Activated naive CD8-positive, alpha-beta T cell treated with anti-CD3 and anti-CD28 coated beads, Interleukin-2, amount 50 U/mL, for 24 hours (primary cell): ENCODE measurements at places on chromosomes 5 and 9.
A peak's percentile ranks its signal among the peaks of the same experiment; 100 is the strongest.

DNA sequence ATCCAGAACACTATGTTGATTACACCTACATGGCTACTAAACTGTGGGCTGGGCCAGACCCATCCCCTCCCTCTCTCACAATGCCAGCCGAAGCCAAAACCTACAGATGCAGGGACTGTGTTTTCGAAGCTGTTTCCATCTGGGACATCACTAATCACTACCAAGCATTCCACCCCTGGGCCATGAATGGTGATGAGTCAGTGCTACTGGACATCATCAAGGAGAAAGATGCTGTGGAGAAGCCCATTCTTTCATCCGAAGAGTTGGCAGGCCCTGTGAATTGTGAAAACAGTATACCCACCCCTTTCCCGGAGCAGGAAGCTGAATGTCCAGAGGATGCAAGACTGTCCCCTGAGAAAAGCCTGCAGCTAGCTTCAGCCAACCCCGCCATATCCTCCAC, 65.0 kb downstream of the ZNF462 start:
- no peak for DNase-seq

- no peak for DNase-seq
Measured at GRCh38 chr5:67178085-67178484, 18.5 kb downstream of the CD180 start.

GRCh38 chr9:135300346-135301141, 179.0 kb upstream of the PPP1R26 start:
- no peak for DNase-seq

DNA sequence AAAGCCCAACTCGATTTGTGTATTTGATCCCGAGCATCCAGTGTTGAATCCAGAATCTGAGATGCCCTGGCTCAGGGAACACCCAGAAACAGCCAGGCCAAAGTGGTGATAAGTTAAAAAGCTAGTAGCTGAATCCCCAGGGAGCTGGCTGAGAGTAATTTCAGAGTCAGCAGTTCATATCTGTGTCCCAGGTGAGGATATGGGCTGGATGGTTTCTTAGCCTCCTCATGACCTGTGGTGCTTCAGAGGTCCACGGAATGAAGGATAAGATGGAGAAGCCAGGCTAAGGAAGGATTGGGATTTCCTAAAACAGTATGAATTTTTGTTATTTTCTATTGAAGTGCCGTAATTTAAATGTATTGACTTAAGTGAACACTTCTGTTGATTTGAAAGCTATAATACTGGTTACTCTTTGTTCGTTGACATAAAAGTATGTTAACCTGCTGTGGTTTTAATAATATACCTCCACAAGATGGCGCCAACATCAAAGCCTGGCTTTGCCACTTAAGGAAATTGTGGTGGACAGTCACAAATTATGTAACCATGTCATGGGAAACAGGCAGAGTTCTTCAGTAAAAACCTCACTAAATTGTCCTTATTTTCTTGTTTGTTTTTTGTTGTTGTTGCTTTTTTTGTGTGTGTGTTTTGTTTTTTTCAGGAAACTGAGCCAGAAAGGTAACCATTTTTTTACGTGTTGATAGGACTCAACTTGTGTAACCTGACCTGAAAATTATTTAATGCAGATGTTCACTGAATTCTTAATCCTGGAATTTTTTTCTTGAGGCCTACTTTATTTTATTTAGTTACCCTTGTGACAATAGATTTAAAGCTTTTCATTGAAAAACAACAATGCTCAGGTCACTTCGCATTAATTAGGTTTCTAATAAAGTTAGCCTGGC, 11.4 kb downstream of the MTAP start:
- peak; percentile 41 for DNase-seq

GRCh38 chr5:57402761-57403160, 79.8 kb downstream of the ACTBL2 start:
- DNase-seq, result no peak

- DNase-seq, result no peak
Measured at GRCh38 chr5:131944702-131945550, 537 bp downstream of the MEIKIN start.

GRCh38 chr5:82031220-82032119, 59.6 kb downstream of the ATG10 start:
- DNase-seq, result no peak

DNA sequence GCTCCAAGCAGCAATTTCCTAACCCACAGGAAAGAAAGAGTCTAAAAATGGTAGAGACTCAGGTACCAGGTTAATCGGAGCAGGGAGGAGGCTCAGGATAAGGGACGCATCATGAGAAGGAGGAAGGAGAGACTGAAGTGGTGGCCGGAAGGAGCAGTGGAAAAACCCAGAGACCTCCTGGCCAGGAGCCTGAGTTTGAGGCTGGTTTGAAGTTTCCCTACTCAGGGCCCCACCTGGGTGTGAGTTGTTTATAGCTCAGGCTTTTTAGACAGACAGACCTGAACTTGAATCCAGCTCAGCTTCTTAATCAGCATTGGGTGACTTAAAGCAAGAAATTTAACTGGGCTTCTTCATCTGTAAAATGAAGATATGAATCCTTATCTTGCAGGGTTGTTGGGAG, 11.9 kb upstream of the AQP7 start:
- no peak for DNase-seq

DNA sequence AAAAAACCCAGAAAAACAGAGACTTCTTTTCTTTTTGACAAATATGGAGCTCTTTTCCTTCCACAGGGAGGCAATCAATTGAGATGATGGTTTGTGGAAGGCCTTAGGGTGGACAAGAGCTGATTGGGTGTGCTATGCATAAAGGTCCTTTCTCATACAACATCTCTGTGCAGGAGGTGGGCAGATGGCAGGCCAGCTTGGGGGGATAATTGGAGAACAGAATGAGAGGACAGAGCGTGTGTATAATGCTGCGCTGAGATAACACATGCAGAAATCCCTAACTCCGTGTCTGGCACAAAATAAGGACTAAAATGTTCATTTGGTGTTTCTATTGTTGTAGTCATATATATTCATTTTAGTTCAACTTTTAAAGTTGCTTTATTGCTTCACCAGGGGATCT, 159.0 kb upstream of the MEF2C start:
- DNase-seq, result no peak

DNA sequence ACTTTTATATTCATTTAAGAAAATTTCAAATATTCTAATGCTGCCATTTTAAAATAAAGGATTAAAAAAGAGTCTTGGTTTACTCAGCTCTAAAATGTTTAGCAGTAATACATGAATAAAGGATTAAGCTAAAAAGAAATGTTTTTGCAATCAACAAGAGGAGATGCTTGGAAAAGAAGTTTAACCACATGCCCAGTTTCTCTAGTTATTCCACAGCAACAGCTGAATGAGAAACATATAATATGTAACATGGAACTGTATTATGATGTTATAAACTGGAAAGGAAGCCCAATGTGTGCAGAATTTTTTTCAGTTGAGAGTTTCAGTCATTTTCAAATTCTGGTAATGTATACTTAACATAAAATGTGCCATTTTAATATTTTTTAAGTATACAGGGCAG, 76.5 kb upstream of the ALDH1A1 start:
- no peak for DNase-seq

DNA sequence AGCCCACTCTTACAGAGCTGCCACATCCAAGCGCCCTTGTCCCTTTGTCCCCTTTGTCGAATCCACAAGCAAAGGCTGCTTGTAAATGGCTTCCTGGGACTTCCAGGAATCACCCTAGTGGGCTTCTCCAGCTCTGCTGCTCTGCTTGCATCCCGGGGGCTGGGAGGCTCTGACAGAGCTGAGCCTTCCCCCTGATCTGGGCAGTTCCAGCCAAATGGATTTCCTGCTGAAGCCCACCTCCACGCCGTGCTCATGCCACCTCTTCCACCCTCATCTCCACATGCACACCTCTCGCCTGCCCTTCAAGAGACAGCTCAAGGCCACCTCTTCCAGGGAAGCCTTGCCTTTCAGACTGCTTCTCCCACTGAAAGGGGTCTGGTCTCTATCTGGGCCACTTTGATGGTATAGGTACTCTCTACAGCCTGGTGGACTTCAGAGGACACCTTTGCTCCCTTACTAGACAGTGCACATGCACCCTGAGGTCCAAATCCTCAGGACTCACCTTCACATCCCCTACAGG, 106.2 kb downstream of the LHFPL2 start:
- no peak for DNase-seq

- DNase-seq, result no peak
Measured at GRCh38 chr5:92641031-92641962, 939.7 kb downstream of the NR2F1-AS1 start.

DNA sequence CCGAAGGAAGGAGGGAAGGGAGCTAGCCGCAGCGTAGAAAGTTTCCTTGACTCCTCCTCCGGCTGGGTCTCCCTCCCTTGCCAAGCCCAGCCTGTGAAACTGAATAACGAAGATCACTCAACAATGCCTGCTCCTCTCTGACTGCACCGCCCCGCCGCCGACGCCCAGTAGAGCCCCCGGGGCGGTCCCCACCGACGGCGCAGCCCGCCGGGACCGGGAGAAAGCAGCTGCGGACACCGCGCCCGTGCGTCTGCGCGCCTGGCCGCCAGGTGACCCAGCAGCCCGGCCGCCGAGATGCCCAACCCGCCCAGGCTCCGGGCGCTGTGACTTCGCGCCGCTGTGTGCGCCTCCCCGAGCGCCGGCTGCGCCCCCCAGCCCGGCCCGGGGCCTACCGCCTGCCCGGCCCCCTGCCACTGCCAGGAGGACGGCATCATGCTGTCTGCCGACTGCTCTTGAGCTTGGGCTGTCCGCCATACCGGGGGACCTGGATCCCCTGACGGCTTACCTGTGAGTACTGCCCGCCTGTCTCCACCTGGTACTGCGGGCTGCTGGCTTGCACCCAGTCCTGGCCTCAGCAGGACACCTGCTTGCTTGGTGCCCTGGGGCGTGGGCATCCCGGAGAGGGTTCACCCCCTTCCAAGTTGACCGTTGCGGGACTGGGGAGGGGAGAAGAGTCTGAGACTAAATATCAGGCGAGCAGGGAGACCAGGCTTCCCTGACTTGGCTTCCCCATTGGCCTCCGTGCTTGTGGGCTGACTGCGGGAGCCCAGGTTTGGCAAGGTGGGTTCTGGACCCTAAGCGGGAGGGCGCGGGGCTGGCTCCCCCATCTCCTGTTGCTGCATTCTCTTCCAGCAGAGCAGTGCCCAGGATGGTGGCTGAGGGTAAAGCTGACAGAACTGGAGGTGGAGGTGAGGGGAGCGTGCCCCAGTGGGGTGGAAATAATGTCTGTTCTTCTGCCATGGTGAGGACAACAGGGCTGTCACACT, 26.2 kb upstream of the SPTLC1 start:
- DNase-seq, result no peak

DNA sequence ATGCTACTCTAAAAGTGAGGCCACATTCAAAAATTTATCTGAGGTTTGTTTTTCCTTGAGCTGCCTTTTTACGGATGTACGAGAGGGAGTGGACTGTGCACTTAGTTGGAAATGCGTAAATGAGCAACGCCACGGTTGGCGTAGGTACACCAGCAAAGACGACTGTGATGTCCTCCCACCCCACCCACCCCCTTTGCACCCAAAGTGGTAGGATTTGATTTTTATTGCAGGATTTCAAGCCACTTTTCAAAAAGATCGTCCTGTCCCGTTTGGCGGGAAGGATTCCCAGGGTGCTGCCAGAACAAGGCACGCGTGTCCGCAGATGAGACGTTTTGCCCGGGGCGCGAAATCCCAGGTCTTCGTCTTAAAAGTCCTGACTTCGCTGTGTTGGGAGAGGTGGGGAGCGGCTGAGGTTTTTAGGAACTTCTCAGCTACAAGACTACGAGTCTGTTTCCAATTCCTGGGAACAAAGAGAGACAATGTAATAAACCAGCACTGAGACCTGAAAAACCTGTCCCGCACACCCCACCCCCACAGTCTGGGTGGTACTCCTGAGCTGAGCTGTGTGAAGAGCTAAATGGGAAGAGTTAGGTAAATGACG, 1.0 kb upstream of the TLE1 start:
- DNase-seq, result no peak

- no peak for DNase-seq
Measured at GRCh38 chr5:109759306-109759705, 69.6 kb downstream of the MAN2A1 start.

- DNase-seq, result no peak
Measured at GRCh38 chr9:92100237-92100911, 14.8 kb downstream of the SPTLC1 start.

DNA sequence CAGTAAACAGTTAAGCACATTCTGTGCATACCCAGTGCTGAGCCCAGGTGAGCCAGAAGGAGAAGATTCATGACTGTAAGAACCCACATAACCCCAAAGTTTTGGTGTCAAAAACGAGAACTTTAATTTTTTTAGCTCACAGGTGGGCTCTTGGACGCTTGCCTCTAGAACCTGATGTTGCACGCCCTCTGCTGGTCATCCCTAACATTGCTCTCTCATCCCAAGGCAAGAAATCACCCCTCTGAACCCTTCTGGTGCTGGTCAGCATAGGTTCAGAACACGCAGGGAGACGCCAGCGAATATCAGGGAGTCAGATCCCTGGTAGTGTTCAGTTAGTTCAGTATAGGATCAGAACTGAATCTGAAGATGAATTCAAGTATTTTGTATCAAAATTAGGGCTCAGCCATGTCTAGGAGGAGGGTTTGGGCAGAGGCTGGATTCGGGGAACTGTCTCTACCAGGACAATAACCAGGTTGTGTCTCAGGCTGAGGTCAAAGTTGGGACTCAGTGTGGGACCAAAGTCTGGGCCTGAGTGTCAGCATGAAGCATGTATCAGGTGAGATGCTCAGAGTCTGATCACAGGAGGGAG, 4.1 kb upstream of the DNAJB5 start:
- peak; percentile 72 for DNase-seq

GRCh38 chr5:2134543-2135292, 252.0 kb upstream of the IRX4 start:
- DNase-seq, result no peak

DNA sequence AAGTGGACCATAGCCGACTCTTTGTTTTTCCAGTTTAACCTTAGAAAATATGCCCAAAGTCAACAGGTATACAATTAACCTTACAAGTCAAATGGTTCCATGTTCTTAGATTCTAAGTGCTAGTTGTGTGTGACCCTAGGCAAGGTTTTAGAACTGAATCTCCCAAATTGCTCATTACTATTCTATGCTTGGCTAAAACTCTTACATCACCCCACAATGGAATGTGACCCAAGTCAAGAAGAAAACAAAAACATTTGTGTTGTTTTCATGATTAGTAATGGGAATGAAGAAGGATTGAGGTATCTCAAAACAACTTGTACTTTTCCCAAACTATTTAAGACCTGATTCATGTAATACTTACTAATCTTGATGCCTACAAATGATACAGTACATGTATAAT, 159.2 kb downstream of the ARRDC3 start:
- DNase-seq, result no peak

- DNase-seq, result no peak
Measured at GRCh38 chr9:73683862-73684591, 532.4 kb downstream of the ANXA1 start.

GRCh38 chr9:1515557-1515956, 465.4 kb downstream of the DMRT2 start:
- DNase-seq, result no peak

DNA sequence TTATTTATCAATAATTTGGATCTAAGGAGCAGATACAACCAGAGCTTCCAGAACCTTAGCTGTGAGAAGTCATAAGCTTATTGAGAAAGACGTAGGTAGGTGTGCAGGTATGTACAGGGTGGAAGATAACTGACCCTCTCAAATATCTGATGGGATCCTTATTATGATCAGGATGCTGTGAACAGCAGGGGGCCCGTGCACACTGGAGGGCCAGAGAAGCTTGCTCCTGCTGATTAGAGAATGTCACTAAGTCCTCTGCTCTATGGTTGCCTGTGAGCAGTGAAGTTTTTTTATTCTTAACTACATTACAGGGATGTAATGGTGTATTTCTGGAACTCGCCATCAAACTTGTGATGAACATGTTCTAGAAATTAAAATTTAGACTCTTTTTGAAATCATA, 108.9 kb upstream of the POU5F2 start:
- no peak for DNase-seq

GRCh38 chr5:79357398-79357797, 121.5 kb downstream of the JMY start:
- DNase-seq, result no peak

- DNase-seq, result no peak
Measured at GRCh38 chr5:108006791-108007190, 336.1 kb upstream of the EFNA5 start.
